ENCODE measurements at places on chromosomes 7 and 10. TPM values are rescaled to one million over a fixed set of nuclear protein-coding genes. Genes with fewer than 3 reads are reported as not detected.

The ABCC2 gene
- 1.6 TPM for total RNA-seq

The ZCWPW1 gene
- total RNA-seq, result 3.5 TPM

The C10orf53 gene
- not detected for total RNA-seq

The ZNF716 gene
- not detected for total RNA-seq

The IDI2 gene
- not detected for total RNA-seq

The CARD11 gene
- total RNA-seq, result under 0.01 TPM

The OR2F1 gene
- not detected for total RNA-seq

The SLC16A9 gene
- total RNA-seq, result 4.1 TPM

The EGR2 gene
- 0.86 TPM for total RNA-seq

The SEMA4G gene
- total RNA-seq, result 0.26 TPM

The ADD3 gene
- 118 TPM for total RNA-seq

The ATG9B gene
- not detected for total RNA-seq

The CLEC2L gene
- total RNA-seq, result not detected

The IQUB gene
- 1.2 TPM for total RNA-seq

The WIPF3 gene
- total RNA-seq, result not detected

The RSBN1L gene
- total RNA-seq, result 15.5 TPM

The CUBN gene
- 1.4 TPM for total RNA-seq

The CH25H gene
- 4.8 TPM for total RNA-seq

The HDAC9 gene
- 29.8 TPM for total RNA-seq

The IGF2BP3 gene
- total RNA-seq, result 0.26 TPM

The GSAP gene
- total RNA-seq, result 3.3 TPM

The GIMAP7 gene
- total RNA-seq, result 0.32 TPM

The TRIM73 gene
- total RNA-seq, result 1.7 TPM

The ARID5B gene
- 364 TPM for total RNA-seq

The JAKMIP3 gene
- total RNA-seq, result 0.54 TPM

The TUBB8 gene
- not detected for total RNA-seq

The OGDHL gene
- 0.54 TPM for total RNA-seq

The PRLHR gene
- not detected for total RNA-seq

The AFAP1L2 gene
- 0.13 TPM for total RNA-seq

The VTI1A gene
- total RNA-seq, result 37.8 TPM

The GPR26 gene
- total RNA-seq, result not detected

The NCF1 gene
- total RNA-seq, result not detected

The MARCHF5 gene
- total RNA-seq, result 19.5 TPM

The RBP3 gene
- not detected for total RNA-seq

The CHST15 gene
- total RNA-seq, result 73.6 TPM

The FBXL15 gene
- 5.7 TPM for total RNA-seq

The RAB19 gene
- total RNA-seq, result 0.22 TPM

The C7orf33 gene
- total RNA-seq, result not detected

The RNLS gene
- total RNA-seq, result 15.2 TPM

The LIPN gene
- total RNA-seq, result not detected

The NANOS1 gene
- total RNA-seq, result 1.4 TPM

Measured in articular chondrocyte of knee joint (primary cell).